ENCODE measurements at places on chromosomes 1 and 21.

DNA sequence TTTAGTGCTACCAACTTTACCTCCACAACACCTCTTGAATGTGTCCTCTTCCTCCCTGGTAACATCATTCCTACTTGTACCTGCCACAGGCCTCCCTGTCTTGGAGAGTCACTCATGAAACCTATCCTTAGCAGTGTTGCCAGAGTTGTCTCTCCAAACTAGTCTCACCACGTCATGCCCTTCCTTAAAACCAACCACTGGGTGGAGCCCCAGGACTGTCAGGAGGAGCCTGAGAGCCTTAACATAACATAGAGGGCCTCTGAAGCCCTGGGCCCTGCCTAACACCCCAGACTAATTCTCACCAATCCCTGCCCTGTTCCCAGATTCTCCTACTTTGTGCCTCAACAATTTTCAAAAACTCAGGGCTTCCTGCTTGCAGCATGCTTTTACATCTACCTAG, 65.3 kb downstream of the ZNF697 start:
- DNase-seq, result peak; percentile 50

DNA sequence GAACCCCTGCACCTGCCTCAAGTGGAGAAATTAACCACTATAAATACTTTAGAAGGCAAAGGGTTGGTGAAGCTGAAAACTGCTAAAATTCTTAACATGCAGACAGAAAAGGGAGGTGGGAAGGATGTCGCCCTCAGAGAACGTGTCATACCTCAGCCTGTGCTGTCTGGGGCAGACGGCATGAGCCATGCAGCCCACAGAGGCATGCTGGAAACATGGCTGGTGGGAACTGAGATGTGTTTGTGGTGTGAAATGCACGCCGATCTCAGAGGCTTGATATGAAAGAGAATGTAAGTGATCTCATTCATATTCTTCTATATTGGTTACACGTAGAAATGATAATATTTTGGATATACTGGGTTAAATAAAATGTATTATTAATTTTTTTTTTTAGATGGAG, 16.3 kb downstream of the AGPAT3 start:
- DNase-seq, result no peak

DNA sequence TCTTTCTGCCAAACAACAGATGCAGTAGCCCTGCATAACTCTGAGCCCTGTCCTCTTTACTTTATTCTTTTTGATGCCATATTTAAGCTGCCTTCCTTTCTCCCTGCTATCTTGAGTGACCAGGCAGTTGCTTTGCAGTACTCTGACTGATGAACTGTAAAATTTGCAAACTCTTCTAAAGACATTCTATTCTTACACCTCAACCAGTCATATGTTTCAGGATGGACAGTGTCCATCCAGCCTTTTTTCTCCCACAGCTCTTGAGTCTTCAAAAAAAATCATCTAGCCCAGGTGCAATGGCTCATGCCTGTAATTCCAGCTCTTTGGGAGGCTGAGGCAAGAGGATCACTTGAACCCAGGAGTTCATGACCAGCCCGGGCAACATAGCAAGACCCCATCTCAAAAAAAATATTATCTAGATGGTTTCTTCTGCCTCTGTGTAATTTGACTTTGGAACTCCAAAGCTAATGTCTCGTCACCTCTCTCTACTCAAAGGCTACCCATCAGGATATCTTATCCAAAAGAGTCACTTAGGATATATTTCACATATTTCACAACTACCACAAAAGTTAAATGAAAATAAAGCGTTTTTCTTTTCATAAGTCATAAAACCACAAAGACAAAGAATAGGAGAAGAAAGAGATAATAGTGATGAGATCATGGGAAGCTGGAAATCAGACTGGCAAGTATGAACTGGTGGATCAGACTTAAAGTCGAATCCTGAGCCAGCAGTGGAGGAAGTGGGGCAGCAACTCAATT, 54.6 kb upstream of the IPO9 start:
- no peak for DNase-seq

DNA sequence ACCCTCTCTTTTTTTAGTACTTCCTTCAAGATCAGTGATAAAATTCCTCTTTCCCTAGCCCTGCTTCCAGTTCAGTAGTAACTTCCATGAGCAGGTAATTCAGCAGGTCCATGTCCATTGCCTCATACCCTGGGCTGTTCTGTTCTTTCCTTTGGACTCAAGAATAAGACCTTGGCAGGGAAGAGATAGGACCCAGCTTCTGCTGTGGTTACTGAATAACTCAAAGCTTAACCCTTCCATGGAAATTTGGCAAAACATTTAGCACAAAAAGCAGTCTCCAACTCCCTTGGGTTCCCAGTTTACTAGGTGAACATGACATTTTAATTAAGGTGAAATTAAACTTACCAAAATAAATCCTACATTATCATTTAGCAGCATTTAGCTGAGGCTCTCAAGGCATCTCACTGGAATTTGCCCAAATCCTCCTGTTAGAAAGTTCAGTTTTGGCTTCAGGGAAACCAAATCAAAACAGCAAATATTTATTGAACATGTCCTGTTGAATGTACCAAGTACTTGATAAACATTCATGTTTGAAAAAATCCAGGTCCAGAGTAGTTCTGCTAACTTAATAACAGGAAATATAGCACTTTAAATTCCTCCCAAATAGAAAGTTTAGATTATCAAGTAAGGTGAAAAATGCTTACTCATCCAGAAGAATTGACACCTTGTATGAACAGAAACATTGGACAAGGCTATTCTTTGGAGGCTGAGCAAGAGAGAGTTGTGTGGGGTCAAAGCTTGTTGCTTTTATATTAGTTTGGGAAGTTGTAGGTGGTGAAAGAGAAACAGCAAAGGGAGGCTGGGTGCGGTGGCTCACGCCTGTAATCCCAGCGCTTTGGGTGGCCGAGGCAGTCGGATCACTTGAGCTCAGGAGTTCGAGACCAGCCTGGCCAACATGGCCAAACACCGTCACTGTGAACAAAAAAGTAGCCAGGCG, 8.4 kb upstream of the SERPINC1 start:
- no peak for DNase-seq

DNA sequence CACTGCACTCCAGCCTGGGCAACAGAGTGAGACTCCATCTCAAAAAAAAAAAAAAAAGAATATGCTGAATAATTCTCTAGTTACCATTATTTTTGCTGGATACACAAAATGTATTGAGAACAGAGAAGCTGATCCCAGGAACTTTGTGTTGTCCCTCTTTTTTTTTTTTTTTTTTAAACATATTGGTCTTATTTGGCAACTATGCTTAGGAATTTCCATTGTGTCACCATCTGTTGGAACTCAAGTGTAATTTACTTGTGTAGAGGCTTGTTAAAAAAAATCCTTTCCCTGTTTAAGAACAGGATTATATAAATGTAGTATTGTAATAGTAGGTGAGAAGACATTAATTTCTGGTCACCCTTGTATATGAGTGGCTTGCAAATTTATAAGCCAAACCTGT, 28.6 kb downstream of the CAMSAP2 start:
- DNase-seq, result no peak

GRCh38 chr1:34915521-34915920, 13.9 kb downstream of the DLGAP3 start:
- no peak for DNase-seq

- no peak for DNase-seq
Measured at GRCh38 chr1:100517515-100517914, 20.4 kb upstream of the GPR88 start.

DNA sequence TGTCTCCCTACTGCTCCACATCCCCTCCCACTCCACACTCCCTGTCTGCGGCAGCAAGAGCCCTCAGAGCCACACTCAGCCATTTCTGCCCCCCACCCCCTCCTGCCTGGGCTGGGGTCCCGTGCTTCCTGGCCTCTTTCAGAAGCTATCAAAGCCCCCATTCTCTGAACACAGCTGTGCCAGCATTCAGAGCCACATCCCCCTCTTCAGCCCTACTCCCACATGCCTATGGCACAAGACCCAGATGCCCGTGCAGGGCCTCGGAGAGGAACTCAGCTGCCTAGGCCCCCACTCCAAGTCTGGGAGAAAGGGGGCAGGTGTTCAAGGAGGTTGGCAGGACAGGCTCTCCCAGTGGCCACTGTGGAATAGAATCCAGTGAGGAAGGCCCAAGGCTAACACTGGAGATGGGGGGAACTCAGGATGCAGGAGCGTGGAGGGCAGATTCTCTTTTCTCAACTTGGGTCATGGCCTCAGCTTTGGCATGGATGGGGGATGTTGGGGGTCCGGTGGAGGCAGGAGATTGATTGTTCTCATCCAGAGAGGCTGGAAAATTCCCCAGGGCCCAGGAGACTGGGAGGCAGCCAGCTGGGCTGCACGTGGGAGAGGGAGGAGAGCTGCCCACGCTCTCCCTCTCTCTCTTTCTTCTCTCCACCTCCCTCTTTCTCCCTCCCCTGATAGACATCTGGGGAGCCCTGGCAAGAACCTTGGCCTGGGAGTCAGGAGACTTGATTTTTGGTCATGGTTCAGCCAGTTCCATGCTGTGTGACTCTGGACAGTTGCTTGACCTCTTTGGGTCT, 3.5 kb upstream of the BCAN start:
- no peak for DNase-seq

DNA sequence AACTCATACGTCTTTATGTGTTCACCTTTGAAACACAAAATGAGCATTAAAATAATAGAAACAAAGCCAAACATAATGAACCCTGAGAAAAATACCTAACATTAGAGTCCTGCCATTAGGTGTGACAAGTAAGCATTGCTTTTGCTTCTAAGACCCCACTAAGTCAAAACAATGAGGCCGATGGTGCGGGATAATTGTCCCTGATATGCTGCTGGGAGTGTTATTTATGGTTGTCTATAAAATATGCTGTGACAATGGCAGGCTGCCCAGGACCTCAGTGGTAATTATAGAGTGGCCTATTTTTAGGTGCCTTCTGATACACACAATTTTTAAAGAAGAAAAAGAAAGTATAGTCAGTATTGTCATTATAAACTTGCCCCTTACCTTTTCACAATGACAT, 1423.1 kb downstream of the AMY1C start:
- no peak for DNase-seq

DNA sequence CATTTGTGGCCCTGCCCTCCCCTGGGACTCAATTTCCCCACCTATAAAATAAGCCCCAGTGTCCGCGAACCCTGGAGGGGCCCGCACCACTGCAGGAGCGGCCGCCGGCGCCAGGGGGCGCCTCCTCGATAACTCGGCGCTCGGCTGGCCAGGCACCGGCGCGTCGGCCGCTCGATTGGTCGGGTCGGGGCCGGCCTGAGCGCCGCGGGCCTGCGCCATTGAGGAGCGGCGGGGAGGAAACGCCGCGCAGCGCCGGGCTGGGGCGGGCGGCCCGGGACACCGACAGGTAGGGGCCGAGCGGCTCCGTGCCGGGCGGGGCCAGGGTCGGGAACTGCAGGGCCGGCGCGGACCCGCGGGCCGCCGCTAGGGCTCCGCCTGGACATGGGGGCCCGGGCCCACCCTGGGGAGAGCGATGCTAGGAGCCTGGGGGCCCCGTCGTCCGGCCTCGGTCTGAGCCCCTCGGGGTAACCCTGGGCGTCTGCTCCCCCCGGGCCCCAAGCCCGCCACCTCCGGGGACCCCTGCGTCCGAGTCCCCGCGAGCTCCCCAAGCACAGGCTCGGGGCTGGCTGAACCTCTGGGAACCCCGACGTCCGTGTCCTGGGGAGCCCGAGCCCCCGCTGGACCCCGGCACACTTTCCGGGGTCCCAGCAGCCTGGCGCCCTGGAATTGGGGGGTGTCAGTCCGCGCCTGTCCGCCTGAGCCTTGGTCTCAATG, at the start of gene VPS13D:
Gene VPS13D (plus strand): TSS at position 196 of the 714 bp plus-strand sequence. CDS start 4,237 bp downstream, outside the sequence.
- peak; percentile 45 for DNase-seq

DNA sequence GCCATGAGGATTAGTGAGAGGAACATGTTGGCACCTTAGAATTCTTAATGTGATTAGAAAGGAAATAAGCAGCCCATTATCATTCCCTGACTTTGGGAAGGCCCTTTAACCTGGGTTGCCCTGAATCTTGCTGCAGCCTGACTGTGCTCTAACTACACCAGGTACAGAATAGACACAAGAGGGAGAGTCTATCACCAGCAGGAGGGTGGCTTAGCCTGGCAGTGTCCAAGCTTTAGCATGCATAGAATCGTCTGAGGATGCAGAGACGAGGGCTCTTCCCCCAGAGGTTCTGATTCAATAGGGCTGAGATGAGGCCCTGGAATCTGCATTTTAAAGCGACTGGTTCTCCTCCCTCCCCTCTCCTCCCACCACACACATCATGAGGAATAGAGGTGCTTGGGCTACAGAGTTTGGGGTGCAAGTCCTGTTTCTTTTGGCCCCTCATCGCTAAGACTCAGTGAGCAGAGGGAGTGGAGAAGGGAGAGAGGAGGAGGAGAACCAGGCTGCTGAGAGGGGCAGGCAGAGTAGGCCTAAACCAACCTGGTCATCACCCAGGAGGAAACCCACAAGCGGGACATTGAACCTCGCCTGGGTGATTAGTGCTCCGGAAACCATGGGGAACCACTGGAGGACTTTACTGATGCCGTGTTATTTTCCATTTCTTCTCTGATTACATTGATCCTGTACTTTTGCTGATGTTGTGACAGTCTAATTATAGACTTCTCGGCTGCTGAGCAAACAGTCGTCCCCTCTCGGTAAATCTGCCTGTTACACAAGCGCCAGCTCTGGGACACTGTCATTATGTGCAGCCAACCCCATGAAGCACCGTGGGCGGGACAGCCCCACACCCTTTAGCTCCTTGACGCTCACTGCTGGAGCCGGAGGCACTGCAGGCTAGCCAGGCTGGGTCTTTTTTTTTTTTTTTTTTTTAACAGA, 6.3 kb upstream of the TENT5C start:
- DNase-seq, result no peak

DNA sequence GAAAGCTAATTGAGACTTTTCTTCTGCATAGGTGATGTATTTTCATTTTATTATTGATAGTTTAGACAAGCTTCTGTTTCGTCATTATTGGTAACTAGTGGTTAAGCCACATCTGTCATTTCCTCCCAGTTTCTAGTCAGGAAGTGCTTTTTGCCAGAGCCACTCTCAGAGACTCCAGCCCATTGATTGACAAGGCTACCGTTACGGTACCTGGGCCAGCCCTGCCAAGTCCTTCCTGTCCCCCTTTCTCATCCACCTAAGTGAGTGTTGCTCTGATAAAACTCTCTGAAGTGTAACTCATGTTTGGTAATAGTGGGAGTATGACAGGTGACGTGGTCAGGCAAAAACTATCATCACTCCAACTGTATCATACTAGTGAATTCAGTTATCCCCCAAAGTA, 29.6 kb upstream of the AGL start:
- no peak for DNase-seq

GRCh38 chr1:165845992-165846748, 18.8 kb downstream of the UCK2 start:
- no peak for DNase-seq

- no peak for DNase-seq
Measured at GRCh38 chr1:29651246-29651645, 414.9 kb downstream of the PTPRU start.

GRCh38 chr1:87224201-87224600, 104.5 kb upstream of the LMO4 start:
- DNase-seq, result no peak

DNA sequence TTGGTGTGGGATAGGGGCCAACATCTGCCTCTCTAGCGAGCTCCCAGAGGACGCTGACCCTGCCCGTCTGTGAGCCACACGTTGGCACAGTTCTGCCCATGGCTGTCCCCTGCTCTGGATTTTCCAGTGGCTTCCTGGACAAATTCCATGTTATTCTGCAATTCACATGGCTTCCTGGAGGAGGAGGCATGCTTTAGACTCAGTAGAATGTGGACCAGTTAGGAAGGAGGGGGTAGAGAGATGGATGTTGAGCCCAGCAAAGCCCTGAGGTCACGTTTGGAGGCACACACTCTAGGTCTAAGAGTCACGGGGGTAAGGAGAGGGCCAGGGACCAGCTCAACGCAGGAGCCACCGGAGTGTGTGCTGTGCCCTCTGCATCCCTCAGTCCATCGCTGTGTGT, 12.2 kb downstream of the COL8A2 start:
- no peak for DNase-seq
